Stimulated activated CD8-positive, alpha-beta memory T cell treated with anti-CD3 and anti-CD28 coated beads, Interleukin-2, amount 100 ng/mL, for 48 hours (primary cell): ENCODE measurements at places on chromosomes 12 and 14.

GRCh38 chr12:30268041-30268440, 427.6 kb downstream of the IPO8 start:
- DNase-seq: no peak

DNA sequence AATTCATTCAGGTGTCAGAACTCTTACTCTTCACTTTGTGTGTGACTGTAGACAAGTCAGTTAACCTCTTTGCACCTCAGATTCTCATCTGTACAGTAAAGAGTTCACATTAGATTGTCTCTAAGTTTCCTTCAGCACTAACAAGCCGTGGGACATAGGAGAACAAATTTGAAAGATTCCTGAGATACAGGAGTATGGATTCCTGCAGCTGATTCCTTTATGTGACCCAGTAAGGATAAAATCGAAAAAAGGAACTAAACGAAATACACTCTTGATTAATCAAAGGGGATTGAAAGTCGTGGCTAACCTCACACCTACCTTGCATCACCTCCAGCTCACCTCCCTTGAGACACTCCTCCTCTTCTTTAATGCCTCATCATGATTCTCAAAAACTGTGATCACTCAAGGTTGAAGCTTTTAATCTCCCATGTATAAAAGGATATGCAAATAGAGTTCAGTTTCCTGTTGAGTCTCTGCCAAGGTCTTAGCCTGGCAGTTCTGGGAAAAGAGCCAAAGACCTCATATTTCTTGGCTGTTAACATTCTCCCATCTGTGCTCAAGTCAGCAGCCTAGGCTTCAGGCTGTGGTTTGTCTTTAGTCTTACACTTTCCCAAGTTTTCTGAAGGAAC, 156.6 kb downstream of the DAD1 start:
- DNase-seq: no peak

DNA sequence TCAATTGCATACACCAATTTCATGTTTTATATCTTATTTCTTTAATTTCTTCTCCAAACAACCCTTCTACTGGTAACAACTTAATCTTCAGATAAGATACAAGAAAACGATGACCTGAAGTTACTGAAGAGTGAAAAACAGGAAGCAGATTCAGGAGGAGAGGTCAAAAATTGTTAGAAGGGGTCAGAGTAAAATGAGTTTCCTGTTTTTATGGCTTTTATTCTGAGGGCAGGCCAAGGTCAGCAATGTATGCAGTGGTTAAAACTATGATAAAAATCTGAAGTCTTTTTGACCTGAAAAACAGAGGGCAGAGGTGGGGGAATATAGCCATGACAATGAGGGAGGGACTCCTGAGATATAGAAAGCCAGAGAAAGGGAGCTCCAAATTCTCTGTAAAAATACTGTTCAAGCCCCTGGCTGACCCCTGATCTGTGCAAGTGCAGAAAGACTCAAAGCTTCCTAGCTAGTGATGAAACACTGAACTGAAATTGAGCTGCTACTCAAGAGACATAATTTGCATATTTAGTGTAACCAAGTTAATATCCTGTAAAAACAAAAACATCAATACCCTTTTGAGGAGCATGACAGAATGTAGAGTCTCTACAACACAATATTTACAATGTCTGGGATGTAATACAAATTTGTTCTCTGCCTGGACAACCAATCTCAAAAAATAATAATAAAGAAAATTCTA, 514.3 kb upstream of the SEL1L start:
- no peak for DNase-seq

- DNase-seq: no peak
These were observed 336.8 kb upstream of the FKBP4 start for GRCh38 chr12:2457933-2458414.

GRCh38 chr14:57136669-57137328, 131.9 kb downstream of the EXOC5 start:
- DNase-seq: no peak

- DNase-seq: no peak
These were observed 198.7 kb upstream of the DCN start for GRCh38 chr12:91381309-91381804.

- DNase-seq: no peak
These were observed 140.4 kb upstream of the NRXN3 start for GRCh38 chr14:78029601-78030372.

DNA sequence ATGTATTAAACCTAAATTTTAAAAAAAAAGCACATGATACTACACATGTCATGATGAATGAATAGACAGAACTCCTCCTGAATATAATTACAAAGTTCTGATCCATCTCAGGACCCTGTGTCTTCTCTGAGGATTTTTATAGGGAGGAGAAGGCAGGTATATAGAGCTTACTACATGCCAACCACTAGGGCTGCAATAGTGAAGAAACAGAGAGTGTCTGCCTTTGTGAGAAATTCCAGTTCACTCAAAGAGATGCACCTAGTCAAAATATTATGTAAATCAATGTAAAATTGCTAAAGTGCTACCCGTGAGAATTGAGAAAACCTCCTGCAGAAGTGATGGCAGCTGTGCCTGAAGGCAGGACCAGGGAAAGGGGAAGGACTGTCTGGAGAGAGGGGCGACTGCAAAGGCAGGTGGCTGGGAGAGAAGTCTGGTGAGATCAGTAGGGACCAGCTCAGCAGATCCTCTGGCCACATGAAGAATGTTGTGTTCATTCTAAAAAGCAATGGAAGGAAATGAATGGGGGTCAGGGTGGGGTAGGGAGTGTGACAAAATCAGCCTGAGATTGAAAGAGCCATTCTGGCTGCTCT, 15.1 kb downstream of the ABHD4 start:
- no peak for DNase-seq

DNA sequence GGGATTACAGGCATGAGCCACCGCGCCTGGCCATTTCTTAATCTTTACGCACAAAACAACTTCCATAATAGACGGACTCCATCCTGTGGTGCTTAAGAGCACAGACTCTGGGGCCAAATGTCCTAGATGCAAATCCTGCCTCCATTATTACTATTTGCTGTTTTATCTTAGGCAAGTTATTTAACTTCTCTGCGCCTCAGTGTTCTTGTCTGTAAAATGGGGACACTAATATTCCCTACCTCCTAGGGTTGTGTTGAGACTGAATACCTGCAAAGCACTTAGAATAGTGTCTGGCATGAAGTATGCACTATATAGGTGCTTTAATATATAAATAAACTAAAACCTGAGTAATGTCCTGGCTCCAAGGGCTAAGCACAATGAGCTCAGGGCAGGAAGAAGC, 76.4 kb downstream of the CLIP1 start:
- DNase-seq: no peak
